ENCODE measurements at places on chromosomes 2 and 18.

DNA sequence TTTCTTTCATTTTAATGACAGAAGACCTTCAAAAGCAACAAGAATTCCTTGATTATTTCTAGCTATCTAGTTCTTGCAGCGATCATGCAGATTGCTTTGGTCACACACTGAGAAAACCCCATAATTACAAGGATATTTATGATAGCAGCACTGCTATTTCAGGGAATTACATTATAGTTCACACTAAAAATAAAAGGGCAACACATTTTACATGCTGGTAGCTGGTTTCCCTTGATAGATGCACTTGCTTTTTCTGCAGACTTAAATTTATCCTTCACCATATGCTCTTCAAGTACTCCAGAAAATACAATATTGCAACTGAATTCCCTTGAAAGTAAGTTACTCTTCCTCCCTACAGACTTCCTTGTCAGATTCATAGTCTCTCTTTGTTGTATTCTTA is 751.1 kb downstream of the CCDC85A start:
- no peak for DNase-seq

DNA sequence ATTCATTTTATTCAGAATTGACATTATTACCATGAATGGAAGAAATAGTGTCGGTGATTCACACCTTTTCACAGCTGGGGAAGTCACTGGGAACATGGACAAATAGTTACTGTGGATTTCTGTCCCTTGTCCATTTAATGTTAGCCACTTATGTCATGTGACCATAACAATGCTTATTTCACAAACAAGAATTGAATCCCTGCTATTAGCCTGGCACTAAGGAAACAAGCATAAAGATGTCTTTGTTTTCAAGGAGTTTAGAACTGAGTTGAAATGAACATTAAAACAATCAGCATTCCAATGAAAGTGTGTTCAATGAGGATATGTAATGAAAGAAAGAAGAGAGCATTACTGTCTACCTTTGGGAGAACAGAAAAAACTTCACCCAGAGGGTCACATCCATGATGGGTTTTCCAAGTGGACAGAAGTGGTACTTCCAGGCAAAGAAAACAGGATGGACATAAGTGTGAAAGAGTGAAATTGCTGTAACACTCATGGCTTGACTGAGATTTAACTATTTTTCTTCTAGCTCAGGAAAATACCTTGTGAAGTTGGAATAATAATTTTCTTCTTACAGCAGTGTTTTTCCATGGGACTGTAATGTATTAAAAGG is 324.5 kb upstream of the UBE2E3 start:
- no peak for DNase-seq

DNA sequence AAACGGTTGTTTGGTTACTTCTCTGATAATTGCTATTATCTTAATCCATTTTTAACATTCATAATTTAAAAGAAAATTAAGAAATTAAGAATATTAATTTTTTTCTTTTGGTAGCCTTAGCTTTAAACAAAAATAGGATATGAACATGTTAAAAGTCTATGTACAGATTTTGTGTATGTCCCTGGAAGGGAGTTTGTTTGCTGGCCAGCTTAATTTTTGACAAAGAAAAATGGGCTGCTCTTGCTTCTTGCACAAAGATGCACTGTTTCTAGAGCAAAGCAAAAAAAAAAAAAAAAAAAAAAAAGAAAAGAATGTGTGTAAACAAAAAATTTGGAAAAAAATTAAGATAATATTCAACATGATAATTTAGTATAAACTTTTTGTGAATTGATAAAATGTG is 1.3 kb downstream of the RFTN2 start:
- no peak for DNase-seq

- no peak for DNase-seq
These were observed 59.7 kb downstream of the CXCR4 start for GRCh38 chr2:136058262-136058661.

GRCh38 chr2:175152242-175152641 is 15.8 kb downstream of the ATF2 start:
- no peak for DNase-seq

DNA sequence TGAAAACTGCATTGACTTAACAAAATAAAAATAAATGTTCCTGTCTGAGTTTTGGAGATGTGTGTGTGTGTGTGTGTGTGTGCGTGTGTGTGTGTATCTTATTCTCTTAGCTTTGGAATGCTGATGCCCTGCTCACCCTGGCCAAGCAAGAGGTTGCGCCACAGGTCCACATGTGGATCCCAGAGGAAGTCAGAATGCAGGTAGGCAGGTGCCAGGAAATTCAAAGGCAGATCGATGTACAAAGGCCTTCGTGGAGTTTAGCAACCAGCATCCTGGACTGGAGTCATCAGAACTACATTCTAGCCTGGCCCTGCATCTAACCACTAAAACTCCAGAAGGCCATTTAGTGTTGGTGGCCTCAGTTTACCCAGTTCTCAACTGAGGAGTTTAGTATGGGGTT is 12.4 kb downstream of the G6PC2 start:
- DNase-seq, result no peak

- no peak for DNase-seq
These were observed 324.2 kb upstream of the NCKAP5 start for GRCh38 chr2:133892352-133892913.

DNA sequence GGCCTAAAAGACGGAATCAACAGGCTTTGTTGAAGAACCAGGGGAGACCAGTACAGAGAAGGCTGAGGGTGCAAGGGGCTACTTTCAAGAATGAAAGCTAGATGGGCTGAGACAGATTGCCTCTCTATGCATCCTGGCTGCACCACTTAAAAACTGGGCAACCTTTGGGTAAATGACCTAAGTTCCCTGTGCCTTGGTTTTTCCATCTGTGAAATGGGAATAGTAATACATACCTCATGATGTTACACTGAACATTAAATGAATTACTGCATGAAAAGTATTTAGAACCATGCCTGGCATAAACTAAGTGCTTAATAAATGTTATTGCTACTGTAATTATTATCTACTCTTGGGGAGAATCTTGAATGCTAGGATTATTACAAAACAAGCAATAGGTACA is 106.5 kb downstream of the PRKCE start:
- DNase-seq, result no peak
